ENCODE measurements at places on chromosomes 1 and 21.

DNA sequence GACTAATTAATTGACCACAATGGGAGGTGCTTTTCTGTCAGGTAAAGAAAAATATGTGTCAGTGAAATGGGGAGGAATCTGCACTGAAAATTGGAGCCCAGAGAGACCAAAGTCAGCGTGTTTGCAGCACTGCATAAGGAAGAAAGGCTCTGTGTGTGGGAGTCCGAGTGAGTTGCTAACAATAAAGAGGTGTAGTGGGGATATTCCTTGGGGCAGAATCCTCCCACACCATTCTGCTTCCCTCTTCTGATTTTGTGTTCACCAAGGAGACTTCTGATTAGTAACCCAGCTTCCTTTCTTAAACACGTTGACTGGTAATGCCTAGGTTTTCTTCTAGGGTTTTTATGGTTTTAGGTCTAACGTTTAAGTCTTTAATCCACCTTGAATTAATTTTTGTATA is 240.5 kb downstream of the RPS6KC1 start:
- no peak for DNase-seq

- no peak for DNase-seq
Observed at GRCh38 chr1:84402060-84402459, 3.8 kb downstream of the DNASE2B start.

DNA sequence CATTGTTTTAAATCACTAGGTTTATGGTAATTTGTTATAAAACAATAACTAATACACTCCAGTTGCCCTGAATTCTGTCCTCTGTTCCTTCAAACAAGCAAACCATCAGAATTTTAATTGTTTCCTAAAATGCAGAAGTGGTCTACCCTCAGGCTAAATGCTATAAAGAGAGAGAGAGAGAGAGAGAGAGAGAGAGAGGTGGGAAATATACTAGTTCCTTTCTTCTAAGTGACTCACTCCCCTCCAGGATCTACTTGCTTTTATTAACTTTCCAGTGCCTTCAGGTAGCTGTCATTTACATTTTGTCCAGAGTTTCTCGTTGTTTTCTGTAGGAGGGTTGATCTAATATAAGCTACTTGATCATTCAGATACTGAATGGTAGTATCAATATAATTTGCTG is 26.4 kb downstream of the LRRC53 start:
- no peak for DNase-seq

GRCh38 chr21:36706482-36706852 is 7.6 kb downstream of the SIM2 start:
- DNase-seq, result peak; percentile 39

DNA sequence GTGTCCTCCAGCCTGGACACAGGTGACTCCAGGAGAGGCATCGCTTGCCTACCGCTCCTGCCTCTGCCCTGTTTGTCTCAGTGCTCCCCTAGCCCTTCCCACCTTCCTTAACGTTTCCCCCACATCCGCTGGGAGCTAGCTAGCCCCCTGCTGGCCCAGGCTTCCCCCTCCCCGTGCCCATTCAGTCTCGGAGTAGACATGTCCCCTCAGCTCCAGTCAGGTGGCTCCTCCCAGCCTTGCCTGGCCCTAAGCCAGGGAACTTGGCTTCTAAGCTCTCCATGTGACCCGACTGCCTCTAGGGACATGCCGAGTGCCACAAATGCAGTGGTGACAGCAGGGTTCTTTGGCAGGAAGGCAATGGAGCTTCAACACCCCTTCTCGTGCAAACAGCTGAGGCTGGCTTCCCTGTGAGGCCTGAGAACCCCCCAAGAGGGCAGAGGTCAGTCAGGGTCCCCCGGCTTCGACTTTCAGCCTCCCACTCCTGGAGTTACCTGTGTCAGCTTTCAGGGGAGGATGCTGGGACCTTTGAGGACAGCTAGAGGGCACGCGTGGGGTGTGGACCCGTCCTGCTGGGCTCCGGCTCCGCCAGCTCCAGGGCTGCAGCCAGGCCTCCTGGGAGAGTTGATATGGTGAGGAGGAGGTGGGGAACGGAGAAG is 16.2 kb downstream of the DRAXIN start:
- peak; percentile 71 for DNase-seq

DNA sequence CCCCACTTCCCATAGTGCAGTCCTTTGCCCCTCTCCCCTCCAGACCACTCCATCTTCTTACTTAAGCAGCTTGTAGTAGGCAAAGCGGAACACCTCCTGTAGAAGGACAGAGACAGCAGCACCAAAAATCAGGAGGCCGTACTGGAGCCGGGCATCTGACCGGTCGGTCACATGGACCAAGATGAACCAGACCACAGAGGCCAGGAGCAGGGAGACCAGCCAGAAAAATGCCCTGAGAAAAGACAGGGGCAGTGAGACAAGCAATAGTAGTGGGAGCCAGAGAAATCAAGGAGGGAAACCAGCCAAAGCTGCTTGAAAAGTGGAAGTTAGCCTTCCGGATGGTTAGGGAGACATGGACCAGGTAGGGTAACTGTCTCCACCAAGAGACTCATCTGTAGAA is 920 bp downstream of the APH1A start:
- peak; percentile 12 for DNase-seq

GRCh38 chr21:34648739-34649297 is 20.0 kb upstream of the CLIC6 start:
- DNase-seq, result no peak

GRCh38 chr1:96863449-96863848 is 141.9 kb downstream of the PTBP2 start:
- DNase-seq, result no peak

DNA sequence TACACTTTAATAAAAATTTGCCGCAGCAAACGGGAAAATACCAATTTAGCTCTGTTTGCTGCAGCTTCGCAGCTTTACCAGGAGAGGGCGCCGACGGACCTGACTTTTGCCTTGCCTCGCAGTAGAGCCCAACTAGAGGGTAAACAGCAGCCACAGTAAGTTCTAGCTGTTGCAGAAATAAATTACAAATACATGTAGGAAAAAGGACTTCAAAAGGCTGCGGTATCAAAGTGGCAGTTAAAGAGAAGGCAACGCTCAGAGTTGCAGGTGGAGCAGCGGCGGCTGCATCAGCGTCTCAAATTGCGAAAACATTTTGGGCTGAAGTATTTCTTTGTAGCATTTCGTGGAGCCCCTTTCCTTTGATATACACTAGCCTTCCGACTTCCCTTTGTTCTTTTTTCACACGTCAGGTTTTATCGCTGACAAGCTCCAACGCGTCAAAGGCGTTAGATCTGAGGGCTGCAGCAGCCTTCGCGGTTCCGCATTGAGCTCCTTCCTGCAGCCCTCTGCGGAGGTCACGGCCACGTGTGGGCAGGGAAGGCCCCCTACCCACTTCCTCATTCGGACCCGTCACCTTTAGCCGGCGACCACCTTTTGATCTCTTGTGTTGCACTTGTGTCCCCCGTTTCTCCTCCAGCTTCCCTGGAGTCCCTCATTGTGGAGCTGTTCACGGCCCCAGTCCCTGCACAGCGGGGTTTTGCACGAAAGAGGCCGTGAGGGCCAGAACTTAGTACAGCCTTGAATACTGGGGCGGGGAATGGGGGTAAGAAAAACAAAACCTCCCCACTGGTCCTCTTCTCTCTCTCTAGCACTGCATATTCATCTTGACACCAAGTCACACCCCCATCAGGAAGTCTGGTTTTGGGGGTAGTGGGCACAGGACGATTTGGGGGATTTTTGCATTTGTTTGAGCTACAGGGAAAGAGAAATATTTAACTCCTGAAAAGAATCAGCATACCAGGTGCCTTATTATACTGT is 72.8 kb downstream of the S1PR1 start:
- peak; percentile 55 for DNase-seq

DNA sequence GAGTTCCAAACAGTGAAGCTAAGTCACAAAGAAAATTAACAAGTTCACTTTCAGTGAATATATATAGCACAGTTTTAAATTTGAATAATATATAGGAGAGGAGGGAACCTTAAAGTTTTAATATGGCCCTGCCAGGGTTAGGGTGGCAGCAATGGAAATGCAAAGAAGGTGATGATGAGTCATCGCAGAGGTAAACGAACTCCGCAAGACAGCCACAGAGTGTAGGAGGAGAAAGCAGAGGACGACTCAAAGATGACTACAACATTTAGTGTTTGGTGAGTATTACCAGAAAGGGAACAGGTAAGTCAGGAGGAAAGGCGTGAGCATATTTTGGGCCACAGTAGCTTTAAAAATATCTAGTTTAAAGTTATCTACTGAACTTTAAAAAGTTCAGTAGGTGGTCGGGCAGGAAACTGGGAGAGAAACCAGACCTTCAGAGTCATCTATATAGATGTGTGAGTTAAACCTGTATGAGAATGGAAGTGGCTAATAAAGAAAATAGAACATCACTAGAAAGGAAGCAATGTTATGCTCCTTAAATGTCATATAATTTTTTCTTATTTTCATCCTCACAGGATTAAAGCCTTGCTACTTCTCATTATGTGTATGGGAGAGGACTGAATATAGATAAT is 75.7 kb downstream of the UCHL5 start:
- no peak for DNase-seq

- no peak for DNase-seq
Observed at GRCh38 chr1:75579046-75579445, 31.9 kb downstream of the SLC44A5 start.

DNA sequence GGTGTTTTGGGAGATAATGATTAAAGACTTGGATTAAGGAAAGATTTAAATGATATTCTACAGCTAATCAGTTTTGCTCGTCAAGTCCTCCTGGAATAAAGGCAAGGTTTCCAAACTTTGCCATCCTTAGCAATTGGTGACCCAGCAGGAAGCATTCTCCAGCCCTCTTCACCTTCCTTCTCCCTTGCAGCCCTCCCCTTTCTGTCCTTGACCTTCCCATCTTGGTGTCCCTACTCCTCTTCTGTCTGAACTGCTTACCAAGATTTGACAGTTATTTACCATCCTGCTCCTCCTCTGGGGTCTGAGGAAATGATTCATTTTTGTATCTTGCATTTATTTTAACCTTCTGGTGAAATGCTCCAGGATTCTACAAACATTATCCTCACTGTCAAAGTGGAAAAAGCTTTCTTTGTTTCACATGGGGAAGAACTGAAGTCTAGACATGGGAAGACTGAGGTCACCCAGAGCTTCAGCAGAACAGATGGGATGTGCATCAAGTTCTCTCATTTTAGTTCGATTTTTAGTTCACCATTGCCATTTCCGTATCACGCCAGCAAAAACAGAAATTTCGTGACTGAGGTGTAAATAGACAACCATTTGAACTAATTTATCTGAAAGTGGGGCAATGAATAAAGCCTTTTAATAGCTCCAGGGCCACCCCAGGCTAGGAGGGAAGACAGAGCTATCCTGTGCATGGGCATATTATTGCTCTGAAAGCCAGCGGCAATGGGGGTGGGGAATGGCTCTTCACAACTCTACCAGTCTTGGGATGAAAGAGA is 504.4 kb upstream of the PLXNA2 start:
- DNase-seq, result no peak

DNA sequence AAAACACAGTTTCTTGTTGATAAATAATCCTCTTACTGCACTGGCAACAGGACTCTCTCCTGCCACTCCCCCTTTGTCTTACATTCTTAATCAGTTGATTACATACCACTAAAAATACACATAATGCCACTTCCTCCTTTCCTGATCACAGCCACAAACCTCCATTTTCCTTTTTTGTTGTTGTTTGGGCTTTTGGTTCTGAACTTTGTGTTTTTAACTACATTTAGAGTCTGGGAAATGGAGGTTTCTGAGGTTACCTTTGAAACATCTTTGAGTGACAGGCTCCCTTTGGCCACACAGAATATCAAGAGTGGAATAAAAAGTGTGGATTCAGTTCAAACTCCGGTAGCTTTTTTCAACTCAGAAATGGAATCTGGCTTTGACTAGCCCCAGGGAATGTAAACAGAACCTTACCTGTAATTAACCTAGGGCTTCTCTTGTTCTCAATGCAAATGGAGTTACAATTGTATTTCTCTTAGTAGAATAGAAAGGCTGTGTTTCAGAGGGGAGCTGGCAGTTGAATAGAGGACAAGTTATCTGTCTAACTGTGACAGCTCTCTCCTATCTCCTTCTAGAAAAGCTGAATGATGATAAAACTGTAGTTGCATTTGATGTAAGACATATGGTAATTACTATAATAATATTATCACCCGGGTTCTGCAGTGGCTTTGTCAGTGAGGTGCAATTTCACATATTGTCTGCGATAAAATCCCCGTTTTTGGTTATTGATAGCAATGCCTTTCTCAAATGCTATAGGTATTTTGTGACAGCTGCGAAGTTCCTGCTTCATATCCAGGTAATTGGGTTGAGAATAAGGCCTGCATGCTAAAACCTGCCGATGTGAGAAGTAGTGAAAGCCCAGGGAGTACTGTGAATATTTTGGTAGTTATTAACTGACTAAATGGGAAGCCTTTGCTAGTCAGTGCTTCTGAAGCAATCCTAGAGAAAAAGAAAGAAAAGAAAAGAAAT is 66.9 kb downstream of the ST6GALNAC5 start:
- DNase-seq, result peak; percentile 6

DNA sequence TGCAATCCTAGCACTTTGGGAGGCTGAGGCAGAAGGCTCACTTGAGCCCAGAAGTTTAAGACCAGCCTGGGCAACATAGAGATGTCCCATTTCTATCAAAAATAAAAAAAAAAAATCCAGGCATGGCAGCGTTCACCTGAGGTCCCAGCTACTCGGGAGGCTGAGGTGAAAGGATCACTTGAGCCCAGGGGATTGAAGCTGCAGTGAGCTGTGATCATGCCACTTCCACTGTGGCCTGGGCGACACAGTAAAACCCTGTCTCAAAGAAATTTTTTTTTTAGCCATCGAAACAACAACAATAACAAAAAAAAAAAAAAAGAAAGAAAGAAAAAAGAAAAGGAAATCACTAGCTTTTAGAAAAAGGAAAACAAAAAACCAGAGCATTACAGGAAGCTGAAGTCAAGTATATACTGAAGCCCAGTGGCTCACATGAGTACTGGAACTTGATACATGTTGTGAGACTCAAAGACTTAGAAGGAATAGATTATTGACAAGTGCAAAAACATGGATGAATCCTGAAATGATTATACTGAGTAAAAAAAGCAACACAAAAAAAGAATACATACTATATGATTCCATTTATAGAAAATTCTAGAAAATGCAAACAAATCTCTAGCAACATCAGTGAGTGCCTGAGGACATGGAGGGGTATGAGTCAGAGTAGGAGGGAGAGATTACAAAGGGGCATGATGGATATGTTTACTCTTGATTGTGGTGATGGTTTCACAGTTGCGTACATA is 6.1 kb upstream of the RABGAP1L start:
- DNase-seq, result no peak

GRCh38 chr1:192489047-192489446 is 86.5 kb upstream of the RGS1 start:
- no peak for DNase-seq

GRCh38 chr1:201543871-201544642 is 5.1 kb downstream of the NAV1 start:
- no peak for DNase-seq

Data from H7 (cell line).